Stimulated activated CD8-positive, alpha-beta memory T cell treated with anti-CD3 and anti-CD28 coated beads, Interleukin-2, amount 100 ng/mL, for 1 hour (primary cell): ENCODE measurements at places on chromosomes 11 and 22.

GRCh38 chr11:131454490-131454889, 84.1 kb downstream of the NTM start:
- no peak for DNase-seq

- no peak for DNase-seq
These were observed 273.3 kb downstream of the BUD13 start for GRCh38 chr11:116499396-116500003.

DNA sequence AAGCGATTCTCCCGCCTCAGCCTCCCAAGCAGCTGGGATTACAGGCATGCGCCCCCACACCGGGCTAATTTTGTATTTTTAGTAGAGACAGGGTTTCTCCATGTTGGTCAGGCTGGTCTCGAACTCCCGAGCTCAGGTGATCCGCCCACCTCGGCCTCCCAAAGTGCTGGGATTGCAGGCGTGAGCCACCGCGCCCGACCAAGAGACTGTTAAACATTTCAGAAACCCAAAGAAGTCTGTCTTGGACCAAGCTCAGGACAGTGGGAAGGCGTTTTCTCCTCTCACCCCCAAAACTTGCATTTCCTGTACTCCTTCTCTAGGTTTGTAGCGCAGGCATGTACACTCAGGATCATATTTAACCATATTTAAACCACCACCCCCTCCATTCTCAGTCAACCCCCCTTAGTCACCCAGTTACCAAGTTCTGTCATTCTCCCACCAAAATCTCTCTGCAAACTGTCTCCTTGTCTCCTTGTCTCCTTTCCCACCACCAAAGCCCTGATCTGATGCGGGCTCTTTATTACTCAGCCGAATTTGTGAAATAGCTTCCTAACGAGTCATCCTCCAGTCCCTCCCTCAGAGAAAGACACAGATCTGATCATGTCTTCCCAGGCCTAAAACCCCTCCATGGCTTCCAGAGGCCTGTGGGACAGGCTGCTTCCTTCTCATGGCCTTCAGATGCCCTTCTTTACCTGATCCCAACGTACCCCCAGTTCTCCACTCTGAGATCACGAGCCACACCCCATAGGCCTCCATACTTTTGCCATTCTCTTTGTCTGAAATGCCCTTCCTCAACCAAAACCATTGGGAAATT, 29.0 kb upstream of the CREB3L1 start:
- no peak for DNase-seq

- no peak for DNase-seq
These were observed 47.4 kb downstream of the CHST1 start for GRCh38 chr11:45617871-45618601.

GRCh38 chr11:109208121-109208520, 213.9 kb upstream of the C11orf87 start:
- DNase-seq: no peak

GRCh38 chr11:120827820-120828219, 196.1 kb upstream of the TBCEL start:
- DNase-seq: no peak

DNA sequence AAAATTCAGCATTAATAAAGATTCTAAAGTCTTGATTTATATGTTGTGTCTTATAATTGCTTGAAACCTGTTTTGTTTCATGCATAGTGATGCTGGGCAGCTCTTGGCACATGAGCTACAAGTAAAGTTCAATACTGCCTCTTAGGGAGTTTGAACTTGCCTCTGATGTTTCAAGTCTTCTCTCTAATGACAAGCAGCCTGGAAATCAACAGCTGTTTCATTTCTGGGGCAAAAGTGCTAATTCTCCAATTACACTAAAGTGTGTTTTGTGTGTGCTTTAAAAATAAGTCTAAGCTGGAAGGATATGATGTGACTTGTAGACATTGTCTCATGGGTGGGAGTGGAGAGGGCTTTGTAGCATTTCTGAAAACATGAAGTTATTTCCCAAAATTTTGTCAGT, 23.7 kb upstream of the SESN3 start:
- DNase-seq: no peak

DNA sequence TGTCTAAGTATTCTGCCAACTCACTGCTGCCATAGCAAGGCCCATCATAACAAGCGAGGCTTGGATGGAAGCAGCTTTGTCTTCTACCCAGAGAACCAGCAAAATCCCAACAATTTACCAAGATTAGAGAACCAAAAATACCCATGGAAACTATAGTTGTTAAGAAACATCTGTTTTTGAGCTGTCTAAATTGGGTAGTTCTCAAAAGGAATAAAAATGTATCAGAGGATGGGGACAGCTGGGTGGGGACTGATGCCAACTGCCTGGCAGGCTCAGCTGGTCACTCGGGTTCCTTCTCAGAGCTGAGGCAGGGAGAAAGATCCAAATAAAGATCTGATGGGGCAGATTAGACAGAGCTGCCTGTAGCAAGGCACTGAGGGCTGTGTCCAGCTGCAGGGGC, 85.9 kb upstream of the GRK3 start:
- DNase-seq: no peak

DNA sequence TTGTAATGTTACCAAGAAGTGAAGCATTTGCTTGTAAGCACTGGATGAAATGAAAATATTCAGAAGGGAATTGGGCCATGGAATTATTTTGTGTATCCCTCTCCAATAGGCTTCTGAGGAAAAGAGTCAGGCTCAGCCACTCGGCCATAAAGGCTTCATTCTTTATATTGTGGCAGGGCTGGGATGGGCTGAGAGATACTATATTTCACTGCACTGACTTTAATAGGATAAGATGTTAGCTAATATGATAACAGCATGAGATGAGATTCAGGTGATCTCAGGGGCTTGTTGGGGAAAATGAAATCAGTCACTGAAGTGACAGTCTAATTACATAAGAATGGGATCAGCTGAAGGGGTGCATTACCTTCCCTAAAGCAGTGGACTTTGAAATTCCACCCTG, 7.3 kb upstream of the TRIM44 start:
- no peak for DNase-seq

DNA sequence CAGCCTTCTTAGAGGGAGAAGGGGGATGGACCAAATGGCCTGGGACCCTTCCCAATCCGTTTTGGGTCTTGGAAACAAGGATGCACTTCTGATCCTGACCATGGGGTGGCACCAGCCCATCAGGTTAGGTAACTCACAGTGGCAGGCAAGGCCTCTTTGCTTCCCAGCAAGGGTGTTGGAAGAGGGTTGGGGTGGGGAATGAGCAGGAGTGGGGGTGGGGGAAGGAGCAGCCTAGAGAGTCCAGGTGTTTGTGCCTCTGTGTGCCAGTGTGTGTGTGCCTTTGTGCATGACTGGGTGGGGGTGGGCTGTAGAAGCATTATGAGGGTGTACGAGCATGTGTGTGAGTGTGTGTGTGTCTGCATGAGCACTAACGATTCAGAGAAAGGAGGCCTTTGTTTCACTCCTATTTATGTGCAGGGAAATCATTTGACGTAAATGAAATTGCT, 213.1 kb downstream of the INSC start:
- no peak for DNase-seq

DNA sequence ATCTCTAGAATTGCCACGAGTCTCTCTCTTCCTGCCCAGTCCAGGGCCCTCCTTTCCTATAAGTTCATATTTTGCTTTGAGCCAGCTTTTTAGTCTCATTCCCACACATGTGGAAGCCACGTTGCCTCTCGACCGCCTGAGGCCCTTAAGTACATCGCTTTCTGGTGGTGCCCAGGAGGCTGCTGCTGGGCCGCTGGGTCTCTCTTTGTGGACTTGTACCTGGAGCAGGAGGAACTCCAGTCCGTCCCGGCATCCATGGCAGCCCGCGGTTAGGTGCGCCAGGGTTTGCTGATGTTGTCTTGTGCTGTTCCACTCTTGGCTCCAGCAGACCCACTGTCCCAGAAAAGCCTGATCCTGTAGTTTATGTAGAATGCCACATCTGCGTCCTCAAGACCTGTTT, 41.0 kb downstream of the NAT10 start:
- no peak for DNase-seq

DNA sequence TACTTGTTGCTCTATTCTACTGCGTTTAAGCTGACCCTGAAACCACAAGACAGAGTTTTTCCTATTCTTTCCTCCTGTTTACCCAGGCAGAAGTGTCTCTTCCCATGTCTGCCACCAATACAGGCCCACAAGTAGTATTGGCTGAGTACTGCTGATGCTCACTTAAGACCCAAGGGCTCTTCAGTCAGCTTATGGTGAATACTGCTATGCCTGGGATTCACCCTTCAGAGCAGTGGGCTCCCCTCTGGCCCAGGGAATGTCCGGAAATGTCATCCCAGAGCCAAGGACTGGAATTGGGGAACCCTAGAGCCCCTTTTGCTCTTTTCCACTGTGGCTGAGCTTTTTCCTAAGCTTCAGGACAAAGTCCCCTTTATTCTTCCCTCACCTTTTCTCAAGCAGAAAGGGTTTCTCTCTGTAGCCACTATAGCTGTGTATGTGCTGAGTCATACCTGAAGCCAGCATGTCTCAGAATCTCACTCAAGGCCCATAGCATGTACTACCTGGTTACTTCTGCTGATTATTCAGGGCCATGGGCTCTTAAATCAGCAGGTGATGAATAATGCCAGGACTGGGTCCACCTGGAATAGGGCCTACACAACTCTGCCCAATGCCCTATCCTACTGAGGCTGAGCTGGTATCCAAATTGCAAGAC, 745.8 kb upstream of the ANO5 start:
- no peak for DNase-seq

DNA sequence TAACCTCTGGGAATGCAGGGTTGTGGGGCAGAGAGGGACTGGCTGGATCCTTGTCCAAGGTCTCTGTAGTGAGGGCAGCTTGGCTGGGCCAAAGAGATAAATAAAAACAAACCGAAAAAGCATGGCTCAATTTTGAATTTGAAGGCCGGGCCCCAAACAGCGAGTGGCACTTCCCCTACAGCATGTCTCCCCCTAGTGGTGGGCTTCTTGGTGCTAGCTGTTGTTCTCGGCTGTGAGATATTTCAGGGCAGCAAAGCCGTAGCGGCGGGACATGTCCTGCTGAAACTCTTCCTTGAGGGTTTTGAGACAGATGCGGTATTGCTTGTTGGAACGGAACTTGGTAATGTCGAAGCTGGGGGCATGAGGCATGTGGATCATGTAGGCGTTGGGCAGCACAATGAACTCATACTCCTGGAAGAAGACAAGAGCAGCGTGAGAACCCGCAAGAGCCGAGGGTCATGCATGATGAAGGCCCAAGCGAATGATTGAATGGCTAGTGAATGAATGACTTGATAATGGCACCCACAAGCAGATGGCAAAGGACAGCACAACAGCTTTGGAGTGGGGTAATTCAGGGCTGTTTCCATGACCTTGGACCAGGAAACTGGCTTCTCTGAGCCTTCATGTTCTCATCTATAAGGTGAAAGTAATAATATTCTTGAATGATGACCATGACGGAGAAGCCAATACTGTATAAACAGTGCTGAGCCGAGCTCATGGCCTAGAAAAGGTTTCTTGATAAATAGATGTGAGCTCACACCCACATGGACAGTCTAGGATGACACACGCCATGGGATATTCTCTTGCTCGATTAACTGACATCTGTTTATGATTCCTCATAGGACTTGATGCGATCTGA, 216.3 kb upstream of the SYN3 start:
- no peak for DNase-seq

DNA sequence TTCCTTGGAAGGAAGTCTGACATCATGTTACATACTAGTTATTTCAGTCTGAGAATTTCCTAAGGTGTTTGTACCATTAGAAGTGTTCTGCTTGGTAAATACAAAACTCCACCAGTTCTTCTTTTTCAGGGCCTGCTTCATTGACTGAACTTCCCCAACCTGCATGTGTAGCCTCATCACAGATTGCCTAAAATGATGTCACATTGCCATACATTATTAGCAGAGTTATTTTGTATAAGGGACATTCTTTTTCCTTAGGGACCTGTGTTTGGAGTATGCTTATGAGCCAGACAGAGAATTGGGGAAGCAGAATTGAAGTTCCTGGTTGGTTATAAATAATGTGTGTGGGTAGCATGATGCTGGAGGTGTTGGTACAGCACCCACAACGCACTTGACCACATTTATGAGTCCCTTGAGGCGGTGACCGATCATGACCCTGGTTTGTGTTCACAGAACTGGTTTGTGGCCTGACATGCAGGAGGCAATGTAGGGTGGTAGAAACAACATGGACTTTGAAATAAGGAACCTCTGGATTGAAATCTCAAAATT, 16.4 kb upstream of the MMP7 start:
- no peak for DNase-seq

GRCh38 chr11:32145282-32145681, 54.4 kb downstream of the RCN1 start:
- DNase-seq: no peak

DNA sequence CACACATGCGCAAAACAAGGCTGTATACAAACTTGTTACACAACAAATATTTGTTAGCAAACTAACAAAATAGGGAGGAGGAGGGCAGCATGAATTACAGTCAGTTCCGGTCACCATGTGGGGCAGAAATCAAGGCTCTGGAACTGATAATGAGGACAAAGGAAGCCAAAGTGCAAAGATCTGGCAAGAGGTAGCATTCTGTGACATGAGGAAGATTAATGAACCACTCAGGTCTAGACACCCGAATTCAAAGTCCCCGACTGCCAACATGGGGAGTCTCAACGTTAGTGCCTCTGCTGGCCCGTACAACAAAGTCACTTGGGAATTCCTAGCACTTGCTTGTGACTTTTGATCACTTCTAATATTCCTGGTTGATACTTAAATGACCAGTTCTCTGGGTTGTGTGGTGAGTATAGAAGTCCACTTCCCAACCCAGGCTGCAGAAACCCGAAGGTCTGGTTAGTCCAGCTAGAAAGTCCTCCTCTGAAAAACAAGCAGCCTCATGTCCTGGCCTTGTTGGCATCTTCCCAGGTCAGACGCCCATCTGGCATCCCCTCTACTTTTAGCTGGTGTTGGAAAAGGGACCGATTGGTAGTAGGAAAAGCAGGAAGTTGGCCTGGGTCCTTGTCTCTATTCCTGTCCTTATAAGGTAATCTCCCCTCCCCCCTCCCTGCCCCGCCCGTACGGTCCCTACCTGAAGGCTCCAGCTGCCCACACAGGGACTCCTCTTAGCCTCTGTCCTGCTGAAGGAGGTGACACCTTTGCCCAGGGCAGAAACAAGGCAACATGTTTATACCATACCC, 1.6 kb downstream of the SUN2 start:
- no peak for DNase-seq

DNA sequence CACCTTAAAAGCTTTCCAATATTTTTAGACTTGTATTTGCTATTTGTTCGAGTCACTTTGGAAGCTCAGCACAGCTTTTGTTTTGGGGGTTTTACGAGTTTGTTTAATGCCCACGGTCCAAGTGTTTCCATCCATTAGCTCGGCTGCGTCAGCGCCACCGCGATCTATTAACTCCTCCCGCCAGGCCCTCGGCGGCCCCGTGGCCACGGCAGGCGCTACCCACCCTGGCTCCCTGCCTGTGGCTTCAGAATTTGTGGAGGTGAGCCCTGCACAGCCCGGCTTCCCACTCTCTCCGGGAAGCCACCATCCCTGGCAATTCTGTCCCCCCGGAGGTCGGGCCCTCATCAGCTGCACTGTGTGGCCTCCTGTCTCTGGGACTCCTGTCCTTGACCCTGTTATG, 648.5 kb downstream of the BRD1 start:
- no peak for DNase-seq

GRCh38 chr11:33735271-33736147, 714 bp downstream of the CD59 start:
- DNase-seq: no peak
